ENCODE measurements at places on chromosomes 2 and 18. TPM values are rescaled to one million over a fixed set of nuclear protein-coding genes. Genes with fewer than 3 reads are reported as not detected.

UBE2E3 gene
- 171 TPM for total RNA-seq

ACMSD gene
- not detected for total RNA-seq

OR6B2 gene
- total RNA-seq = not detected

AQP12B gene
- total RNA-seq = not detected

DTNA gene
- 14.5 TPM for total RNA-seq

ALKAL2 gene
- total RNA-seq = not detected

HTRA2 gene
- 35.2 TPM for total RNA-seq

SEMA4C gene
- 21.0 TPM for total RNA-seq

MALL gene
- total RNA-seq = 42.1 TPM

TMSB10 gene
- 4,663 TPM for total RNA-seq

CDH2 gene
- 165 TPM for total RNA-seq

POLE4 gene
- 20.6 TPM for total RNA-seq

IDH1 gene
- total RNA-seq = 63.7 TPM

DNA sequence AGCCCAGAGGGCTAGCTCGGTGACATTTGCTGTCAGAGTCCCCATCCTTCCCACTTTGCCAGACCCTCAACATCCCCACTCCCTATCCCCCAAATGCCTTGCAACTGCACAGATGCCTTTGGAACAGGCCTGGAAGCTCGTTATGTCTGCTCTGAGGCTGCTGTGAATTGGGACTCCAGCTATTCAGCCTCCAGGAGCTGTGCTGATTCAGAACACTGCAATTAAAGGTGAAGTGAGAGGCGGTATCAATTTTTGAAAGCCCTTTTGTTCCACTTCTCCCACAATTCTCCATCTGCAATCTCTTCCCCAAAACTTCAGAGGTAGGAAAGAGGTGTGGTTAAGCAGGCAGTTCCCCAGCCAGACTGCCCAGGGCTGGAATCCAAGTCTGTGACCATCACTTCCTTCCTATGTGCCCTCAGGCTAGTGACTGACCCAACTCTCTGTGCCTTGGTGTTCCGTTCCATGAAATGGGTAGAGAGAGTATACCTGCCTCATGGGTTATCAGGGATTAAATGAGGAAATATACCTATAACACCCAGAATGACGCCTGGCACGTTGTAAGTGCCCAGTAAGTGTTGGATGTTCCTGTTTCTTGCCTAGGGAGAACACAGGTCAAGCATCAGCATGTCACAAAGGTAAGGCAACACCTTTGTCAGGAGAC lies 17.5 kb downstream of the NOSTRIN start:
- H3K27me3 ChIP-seq = no peaks in the 10 kb centered on the region
- H3K4me3 ChIP-seq = no peak overlapping the region
- DNase-seq = no peak
- H3K36me3 ChIP-seq = no peaks in the 10 kb centered on the region

DNA sequence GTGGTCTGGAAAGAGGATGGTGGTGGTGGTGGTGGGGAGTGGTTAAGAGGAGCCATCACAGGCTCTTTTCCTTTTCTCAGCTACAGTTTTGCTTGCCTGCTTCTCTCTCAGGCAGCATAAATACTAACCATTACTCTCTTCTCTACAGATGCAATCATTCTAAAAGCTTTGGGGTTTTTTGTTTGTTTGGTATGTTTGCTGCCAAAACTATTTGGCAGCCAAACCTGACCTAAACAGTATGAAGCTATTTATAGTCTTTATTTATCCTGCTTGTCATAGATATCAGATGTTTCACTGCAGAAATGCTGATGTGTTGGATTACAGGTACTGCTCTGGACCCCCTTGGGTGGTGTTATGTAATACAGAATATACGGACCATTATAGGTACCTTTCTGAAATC lies 15.3 kb downstream of the SIX3 start:
- H3K27ac ChIP-seq = no peak overlapping the region
- H3K4me3 ChIP-seq = no peak overlapping the region
- peaks cover 33% of the 10 kb centered on the region for H3K27me3 ChIP-seq
- no peak for DNase-seq
- H3K36me3 ChIP-seq = no peaks in the 10 kb centered on the region

DNA sequence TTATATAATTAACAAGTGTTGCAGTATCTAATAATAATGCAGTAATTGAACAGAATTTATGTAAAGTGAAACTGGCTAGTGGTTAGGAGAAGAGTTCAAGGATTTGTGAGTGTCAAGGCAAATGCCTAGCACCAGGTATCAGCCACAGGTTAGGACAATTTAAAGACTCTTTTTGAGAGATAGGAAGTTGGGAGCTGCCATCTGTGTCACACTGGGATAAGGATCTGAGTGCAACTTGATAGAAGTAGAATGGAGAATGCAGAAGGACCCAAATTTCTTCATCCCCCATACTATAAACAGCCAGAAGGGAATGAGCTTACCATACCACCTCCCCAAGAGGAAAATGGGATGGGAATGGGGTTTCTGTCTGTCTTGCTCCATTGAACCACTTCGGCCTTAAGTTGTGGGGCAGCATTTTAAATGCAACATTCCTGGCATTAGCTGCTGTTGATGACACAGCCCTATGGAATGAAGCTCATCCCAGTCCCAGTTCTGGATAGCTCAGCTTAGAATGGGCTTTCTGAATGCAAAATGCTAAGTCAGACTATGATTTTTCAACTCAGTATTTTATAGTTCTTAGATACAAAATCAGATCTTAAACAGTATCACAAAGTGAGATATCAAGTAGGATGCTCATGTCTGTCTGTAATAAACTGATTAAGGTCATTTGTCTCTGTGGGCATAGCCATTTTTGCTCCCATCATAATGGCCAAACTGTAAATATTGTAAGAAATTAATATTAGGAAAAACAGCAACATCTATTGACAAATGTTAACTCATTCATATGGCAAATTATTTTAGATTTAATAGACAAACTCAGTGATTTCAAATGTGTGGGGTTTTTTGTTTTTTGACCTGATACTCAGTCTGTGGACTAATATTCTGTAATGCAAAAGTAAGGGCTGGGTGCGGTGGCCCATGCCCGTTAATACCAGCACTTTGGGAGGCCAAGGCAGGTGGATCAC lies 44.0 kb downstream of the GPR155 start:
- H3K27me3 ChIP-seq = no peaks in the 10 kb centered on the region
- peak overlapping the region; percentile 8 for H3K4me3 ChIP-seq
- H3K4me1 ChIP-seq = peaks cover 14% of the 10 kb centered on the region
- DNase-seq = peak; percentile 83
- H3K27ac ChIP-seq = no peak overlapping the region

- H3K27ac ChIP-seq = no peak overlapping the region
- H3K4me3 ChIP-seq = peak overlapping the region; percentile 58
- DNase-seq = no peak
- H3K4me1 ChIP-seq = peaks cover 4% of the 10 kb centered on the region
These were observed 7.2 kb upstream of the SIX3 start for GRCh38 chr2:44934038-44934982.

GRCh38 chr2:81747481-81748070 lies 1443.0 kb upstream of the LRRTM1 start:
- no peak for DNase-seq
- H3K4me3 ChIP-seq = no peak overlapping the region

- H3K4me1 ChIP-seq = no peaks in the 10 kb centered on the region
- no peaks in the 10 kb centered on the region for H3K36me3 ChIP-seq
- H3K27me3 ChIP-seq = no peaks in the 10 kb centered on the region
- no peak for DNase-seq
- no peak overlapping the region for H3K27ac ChIP-seq
- no peak overlapping the region for H3K4me3 ChIP-seq
These were observed 63.4 kb downstream of the NCKAP5 start for GRCh38 chr2:133504566-133505505.

DNA sequence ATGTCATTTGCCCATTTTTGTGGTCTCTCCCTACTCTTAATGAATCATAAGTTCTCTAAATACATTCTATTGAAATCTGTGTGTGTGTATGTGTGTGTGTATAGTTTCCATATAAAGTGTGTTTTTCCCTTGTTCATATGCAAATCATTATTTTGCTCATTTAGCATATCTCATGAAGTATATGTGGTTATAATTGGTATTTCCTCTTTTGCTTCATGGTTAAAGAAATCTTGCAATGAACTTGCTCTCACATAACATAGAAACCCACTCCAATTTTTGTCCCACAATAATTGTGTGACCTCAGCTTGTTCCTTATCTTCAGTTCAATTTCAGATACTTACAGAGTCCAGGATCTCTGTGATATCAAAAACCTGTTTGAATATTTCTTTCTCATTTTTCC lies 1.2 kb downstream of the CPO start:
- DNase-seq = no peak
- no peaks in the 10 kb centered on the region for H3K4me1 ChIP-seq
- no peaks in the 10 kb centered on the region for H3K27me3 ChIP-seq
- no peaks in the 10 kb centered on the region for H3K36me3 ChIP-seq
- no peak overlapping the region for H3K4me3 ChIP-seq
- no peak overlapping the region for H3K27ac ChIP-seq

- DNase-seq = no peak
- H3K4me3 ChIP-seq = no peak overlapping the region
- H3K27me3 ChIP-seq = no peaks in the 10 kb centered on the region
These were observed 109.3 kb downstream of the FHOD3 start for GRCh38 chr18:36406805-36407204.

GRCh38 chr2:105631922-105632321 lies 112.8 kb upstream of the NCK2 start:
- DNase-seq = no peak
- no peak overlapping the region for H3K27ac ChIP-seq
- no peaks in the 10 kb centered on the region for H3K4me1 ChIP-seq
- peaks cover 32% of the 10 kb centered on the region for H3K27me3 ChIP-seq
- H3K4me3 ChIP-seq = no peak overlapping the region

- H3K4me3 ChIP-seq = no peak overlapping the region
- H3K4me1 ChIP-seq = peaks cover 43% of the 10 kb centered on the region
- H3K36me3 ChIP-seq = peaks cover 1% of the 10 kb centered on the region
- DNase-seq = peak; percentile 36
- no peaks in the 10 kb centered on the region for H3K27me3 ChIP-seq
These were observed 23.7 kb downstream of the CUL3 start for GRCh38 chr2:224561234-224562005.

GRCh38 chr18:48404716-48405507 lies 4.3 kb downstream of the ZBTB7C start:
- no peak overlapping the region for H3K4me3 ChIP-seq
- H3K27ac ChIP-seq = no peak overlapping the region
- no peaks in the 10 kb centered on the region for H3K36me3 ChIP-seq
- peak; percentile 79 for DNase-seq
- peaks cover 30% of the 10 kb centered on the region for H3K27me3 ChIP-seq

- no peaks in the 10 kb centered on the region for H3K36me3 ChIP-seq
- no peaks in the 10 kb centered on the region for H3K27me3 ChIP-seq
- H3K4me3 ChIP-seq = no peak overlapping the region
- H3K4me1 ChIP-seq = peaks cover 44% of the 10 kb centered on the region
These were observed 75.2 kb downstream of the FMNL2 start for GRCh38 chr2:152410165-152410597.

DNA sequence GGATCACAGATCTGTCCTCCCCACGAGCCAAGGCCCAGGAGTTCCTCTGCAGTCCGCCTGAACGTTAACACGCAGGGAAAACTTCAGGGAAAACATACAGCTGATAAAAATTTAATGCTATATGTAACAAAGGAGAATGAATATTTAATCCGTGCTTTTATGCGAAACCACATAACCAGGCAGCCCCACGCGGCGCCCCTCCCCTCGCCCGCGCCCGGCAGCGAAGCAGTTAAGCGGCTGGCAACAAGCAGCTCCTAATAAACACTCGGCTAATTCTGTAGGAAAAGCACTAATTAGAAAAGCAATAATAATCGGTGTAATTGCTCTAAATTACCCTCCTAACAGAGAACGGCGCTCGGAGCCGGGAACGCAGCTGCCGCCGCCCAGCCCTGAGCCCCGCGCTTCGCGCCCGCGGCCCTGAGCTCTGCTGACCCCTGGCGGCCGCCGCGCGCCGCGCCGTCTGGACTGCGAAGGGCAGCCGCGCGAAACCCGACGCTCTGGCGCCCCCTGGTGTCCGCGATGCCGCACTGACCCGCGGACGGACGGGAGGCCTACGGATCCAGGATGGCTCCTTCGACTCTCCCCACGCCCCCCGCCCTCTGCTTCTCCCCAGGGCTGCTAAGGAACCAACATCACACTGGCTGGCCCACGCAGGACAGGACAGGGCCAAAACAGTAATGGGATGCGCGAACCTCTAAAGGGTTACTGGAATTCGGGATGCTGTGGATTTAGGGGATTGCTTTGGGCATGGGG lies 181.4 kb downstream of the SMAD2 start:
- peak; percentile 75 for DNase-seq
- H3K4me1 ChIP-seq = no peaks in the 10 kb centered on the region
- no peaks in the 10 kb centered on the region for H3K27me3 ChIP-seq
- no peak overlapping the region for H3K27ac ChIP-seq

GRCh38 chr2:146870691-146871090 lies 974.1 kb upstream of the ACVR2A start:
- DNase-seq = no peak
- no peaks in the 10 kb centered on the region for H3K27me3 ChIP-seq
- H3K4me3 ChIP-seq = no peak overlapping the region
- H3K36me3 ChIP-seq = no peaks in the 10 kb centered on the region

- 0 out of 2 replicates have a peak, but pooled peaks cover 6% of the 10 kb centered on the region for H3K27me3 ChIP-seq
- no peak overlapping the region for H3K27ac ChIP-seq
- H3K4me1 ChIP-seq = no peaks in the 10 kb centered on the region
- H3K36me3 ChIP-seq = no peaks in the 10 kb centered on the region
These were observed 55.7 kb downstream of the KLHL14 start for GRCh38 chr18:32717126-32717525.

- no peak overlapping the region for H3K4me3 ChIP-seq
- H3K27me3 ChIP-seq = no peaks in the 10 kb centered on the region
- no peak for DNase-seq
- no peaks in the 10 kb centered on the region for H3K4me1 ChIP-seq
These were observed 122.5 kb downstream of the SOCS6 start for GRCh38 chr18:70411307-70411706.

DNA sequence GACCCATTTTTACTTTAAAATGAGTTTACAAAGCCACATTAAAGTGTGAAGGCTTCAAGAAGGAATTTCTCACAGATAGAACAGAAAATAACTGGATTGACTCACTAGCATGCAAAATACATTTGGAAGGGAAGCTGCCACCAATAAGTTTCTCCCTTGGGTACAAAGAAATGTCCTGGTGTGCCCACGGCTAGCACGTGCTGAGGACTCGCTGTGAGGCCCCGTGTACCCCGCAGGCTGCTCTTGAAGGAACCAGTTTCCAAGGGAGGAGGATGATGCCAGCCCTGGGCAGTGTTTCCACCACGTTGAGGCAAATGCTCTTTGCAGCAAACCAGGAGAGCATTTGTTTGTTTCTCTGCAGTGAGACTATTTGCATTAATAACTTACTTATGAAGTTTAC lies 207.3 kb downstream of the SH3RF3 start:
- peaks cover 67% of the 10 kb centered on the region for H3K4me1 ChIP-seq
- no peak for DNase-seq
- H3K27ac ChIP-seq = peak overlapping the region; percentile 90
- H3K27me3 ChIP-seq = no peaks in the 10 kb centered on the region

GRCh38 chr2:164655336-164655735 lies 34.1 kb upstream of the GRB14 start:
- no peaks in the 10 kb centered on the region for H3K27me3 ChIP-seq
- peak; percentile 68 for DNase-seq
- no peaks in the 10 kb centered on the region for H3K36me3 ChIP-seq
- no peak overlapping the region for H3K27ac ChIP-seq

GRCh38 chr18:68394705-68395104 lies 320.2 kb downstream of the TMX3 start:
- no peaks in the 10 kb centered on the region for H3K4me1 ChIP-seq
- no peak overlapping the region for H3K27ac ChIP-seq
- no peaks in the 10 kb centered on the region for H3K27me3 ChIP-seq
- peak; percentile 20 for DNase-seq
